OCI-M1 (cell line): ENCODE measurements at places on chromosomes 1 and 21.
A peak's percentile ranks its signal among the peaks of the same experiment; 100 is the strongest.

DNA sequence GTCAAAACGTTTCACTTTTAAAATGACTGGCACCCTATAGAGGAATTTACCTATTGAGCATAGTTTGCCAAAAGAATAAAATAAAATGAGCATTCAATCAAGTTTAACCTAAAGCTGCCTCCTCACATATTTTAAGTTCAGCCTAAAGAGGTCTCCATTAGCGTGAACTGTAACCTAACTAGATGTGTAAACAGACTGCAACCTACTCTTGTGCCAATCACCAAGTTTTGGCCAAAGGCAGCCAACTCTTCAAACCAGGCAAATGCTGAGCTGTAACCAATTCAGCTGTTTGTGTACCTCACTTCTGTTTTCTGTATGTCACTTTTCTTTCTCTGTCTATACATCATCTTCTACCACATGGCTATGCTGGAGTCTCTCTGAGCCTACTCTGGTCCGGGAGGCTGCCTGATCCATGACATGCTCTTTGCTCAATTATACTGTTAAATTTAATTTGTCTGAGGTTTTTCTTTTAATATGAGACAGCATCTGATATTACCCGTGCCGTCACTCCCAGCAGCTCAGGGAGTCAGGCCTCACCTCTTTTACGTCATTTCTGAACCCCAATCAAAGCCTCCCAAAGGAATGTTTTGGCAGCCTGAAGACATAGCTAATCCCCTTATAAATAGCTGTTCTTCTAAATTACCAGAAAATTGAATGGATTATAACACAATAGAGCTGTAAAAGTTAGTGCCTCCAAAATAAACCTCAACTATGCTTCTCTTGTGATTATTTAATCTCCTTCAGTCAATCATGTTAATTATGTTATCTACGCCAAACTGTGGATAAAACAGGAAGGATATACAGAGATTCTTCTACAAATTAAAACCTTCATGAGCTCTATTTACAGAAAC, 81.0 kb upstream of the NR5A2 start:
- no peak for DNase-seq

DNA sequence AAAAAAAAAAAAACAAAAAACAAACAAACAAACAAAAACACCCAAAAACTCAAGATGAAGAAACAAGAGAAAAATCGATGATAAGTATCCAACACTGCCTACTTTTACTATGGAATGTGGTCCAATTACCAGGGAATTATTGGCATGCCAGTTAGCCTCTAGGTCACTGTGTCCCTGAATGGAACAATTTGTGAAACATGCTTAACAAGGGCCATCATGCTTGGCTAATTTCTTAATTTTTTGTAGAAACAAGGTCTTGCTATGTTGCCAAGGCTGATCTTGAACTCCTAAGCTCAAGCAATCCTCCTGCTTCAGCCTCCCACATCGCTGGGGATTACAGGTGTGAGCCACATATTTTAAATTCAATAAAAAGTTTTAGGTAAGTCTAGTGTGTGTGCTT, 23.9 kb downstream of the PLPP3 start:
- DNase-seq = no peak

GRCh38 chr1:39361446-39361845, 130.0 kb upstream of the BMP8A start:
- DNase-seq = no peak

DNA sequence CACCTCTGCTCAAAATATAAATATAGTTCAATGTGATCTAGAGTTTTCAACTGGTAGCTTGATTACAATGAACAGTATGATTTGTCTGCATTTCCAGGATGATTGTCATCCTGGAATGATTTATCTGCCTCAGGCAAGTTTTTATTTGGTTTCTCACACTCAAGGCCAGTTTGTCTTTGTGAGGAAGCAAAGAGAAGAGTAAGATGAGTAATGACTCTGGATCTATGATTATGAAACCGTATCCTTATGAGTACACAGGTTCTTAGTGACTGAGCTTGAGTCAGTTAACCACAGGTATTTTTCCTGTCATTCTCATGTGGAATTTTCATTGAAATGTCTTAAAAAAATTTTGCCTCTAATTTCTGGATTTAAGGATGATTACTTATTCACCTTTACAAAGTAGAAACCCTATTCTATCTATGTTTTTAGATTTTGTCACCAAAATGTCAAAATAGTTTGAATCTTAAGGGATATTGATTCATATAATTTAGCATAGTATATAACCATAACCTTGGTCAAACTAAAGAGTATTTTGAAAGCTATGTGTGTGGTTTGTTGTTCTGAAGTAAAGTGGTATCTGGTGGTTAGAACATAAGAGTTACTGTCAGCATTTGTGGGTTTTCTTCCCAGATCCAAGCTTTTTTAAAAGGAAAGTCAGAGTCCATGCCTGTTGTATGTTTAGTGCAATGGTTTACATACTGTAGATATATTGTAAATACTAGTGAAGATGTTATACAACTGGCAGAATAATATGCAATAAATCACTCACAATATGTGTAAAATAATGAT, 145.0 kb downstream of the RASAL2 start:
- DNase-seq = peak; percentile 16

DNA sequence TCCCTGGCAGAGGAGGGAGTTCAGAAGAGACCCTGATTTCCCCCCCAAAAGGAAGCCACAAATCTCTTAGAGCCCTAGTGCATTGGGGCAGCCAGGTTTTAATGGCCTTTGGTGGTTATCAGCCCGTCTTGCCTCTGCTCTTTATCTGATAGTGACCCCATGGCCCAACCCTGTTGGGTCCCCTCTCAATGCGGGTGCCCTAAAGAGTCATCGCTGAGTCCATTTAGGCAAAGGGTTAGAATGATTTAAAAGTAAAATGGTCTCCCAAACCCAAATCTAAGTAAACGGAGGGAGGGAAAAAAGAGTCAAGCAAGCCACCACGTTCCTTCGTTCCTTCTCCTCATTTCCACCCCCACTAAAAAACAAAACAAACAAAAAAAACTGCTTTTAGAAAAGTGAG, 164.0 kb downstream of the RUNX1 start:
- peak; percentile 69 for DNase-seq

DNA sequence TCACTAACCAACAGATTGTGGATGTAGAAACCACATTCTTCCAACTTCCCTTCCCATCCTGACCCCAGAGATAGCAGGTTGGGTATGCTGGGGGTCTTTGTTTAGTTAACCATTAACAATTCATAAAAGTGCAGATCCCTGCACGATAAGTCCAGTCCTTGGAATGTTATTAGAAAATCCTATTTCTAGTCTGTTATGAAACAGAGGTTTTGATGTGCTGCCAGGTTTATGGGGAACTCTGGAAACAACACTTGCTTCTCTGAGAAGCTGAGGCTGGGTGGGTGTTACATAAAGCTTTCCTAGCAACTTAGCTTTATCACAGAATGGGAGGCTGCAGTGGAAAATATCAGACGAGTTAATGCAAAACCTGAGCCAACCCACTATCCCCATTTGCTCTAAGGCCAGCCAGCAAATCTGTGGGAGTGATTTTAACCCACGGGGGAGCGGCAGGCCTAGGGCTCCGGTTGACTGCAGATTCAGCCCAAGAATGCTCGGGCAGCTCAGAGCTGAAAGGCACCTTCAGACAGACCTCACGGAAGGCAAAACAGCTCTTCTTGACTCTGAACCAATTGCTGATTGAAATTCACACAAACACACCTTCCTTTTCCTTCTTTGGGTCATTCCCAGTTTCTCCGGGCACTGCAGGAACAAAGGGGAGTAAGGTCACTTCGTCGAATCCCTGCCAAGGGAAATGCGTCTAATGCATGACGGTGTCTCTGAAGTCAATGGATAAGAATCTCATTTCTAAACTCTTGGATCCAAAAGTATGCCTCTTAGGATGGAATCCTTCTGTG, 111.7 kb upstream of the IRF2BP2 start:
- peak; percentile 63 for DNase-seq

DNA sequence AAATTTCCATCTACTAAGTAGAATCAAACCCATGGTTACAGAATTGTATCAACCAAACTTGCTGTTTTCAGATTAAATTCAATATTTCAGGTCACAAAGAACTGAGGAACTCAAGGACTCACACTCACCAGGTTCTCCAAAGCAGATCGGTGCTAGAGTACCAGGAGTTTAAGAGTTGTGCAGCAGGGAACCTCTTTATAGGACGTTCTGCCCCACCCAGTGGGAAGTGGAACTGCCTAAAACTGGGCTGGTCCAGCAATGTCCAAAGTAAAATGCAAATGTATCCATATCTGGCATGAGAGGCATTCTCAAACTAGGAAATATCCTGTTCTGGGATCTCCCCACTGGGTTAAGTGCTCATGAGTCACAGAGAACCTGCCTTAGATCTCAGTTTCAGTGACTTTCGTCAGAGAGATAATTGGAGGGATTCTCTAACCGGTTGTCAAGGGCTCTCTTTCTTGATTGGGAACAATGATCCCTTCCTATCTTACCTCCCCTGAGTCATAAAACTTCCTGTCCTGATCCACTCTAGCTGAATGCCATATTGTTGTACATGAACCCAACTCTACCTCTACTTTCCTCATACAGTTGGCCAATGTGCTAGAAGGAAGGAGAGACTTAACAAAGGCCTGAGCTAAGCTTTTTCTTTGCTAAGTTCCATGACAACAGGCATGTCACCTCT, at the start of gene SPRR2D:
TSS of gene SPRR2D (minus strand) at position 171 of the 682 bp plus-strand sequence. CDS start 774 bp downstream, outside the sequence.
- DNase-seq = peak; percentile 59

DNA sequence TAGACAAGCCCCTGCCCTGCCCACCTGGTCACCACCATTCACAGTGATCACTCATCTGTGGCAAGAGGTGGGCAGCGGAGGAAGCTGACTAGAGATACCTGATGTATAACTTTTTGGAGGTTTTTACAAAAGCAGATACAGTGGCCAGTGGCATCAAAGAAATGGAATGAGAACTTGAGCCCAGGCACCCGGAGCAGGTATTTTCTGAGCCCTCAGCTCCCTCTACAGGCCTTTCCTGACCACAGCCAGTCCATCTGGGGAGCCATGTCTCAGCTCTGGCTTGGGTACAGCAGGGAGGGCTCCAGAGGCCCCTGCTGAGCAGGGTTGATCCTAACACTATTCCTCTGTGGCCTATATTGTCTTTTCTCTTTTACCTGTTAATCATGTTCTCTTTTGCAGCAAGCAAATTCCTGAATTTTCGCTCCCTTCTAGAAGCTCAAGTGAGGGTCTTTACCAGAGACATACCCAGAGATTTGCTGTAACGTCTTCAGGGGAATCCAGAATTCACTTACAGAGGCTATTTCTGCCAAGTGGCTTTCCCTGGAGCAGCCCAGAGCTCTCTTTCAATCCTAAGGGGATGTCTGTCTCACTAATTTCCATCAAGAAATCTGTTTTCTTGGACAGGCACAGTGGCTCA, 27.3 kb downstream of the GPR157 start:
- DNase-seq = peak; percentile 43

DNA sequence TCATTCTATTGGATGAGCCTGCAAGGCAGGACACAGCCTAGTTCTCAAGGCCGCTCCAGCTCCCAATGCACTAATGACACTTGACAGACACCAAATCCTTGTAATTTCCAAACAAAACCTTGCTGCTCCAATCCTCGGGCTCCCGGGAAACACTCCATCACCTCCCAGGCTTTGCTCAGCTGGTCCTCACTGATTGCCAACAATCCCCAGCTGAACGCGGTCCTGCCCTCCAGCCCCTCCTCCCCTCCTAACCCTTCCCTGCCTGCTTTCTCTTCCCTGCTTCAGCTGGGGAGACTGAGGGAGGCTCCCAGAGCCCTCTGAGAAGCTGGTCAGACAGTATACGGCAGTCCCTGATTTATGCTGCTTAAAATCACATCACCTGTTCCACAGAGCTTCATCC, 114.4 kb upstream of the TNR start:
- no peak for DNase-seq
